ENCODE measurements at places on chromosomes 11 and 22. TPM values are rescaled to one million over a fixed set of nuclear protein-coding genes. Genes with fewer than 3 reads are reported as not detected.

The ANO1 gene
- total RNA-seq, result not detected

DNA sequence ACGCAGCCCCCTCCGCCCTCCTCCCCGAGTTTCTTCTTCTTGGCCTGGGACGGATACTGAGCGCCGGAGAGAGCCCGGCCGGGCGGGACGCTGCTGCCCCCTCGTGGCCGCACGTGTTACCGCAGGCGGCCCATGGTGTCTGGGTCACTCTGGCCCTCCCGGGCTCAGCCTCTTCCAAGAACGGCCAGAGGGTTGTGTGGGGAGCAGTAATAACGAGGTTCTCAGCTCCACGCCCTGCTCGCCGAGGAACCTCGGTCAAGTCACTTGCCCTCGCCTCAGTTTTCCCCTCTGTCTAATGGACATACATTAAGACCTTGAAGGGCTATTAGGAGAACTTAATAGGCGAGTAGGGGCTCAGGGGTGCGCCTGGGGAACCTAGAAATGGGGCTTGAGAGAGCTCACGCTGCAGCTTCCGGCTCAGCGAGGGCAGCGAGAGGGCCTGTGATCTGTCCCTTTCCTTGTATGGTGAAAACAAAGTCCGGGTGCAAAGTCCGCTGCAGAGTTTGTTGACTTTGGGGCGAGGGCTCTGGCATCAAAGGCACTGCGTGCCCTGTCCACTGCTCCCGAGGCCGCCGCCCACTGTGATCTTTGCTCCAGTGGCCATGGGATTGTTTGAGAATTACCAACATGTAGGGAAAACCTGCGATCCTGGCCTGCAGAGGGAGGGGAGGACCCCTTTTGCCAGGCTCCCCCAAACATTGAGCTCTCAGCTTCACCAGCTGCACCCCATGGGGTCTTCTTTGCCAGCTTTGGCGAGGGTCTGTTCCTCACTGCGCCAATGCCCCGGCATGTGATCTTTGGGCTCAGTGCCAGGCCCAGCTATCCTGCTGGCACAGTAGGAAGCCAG, 14.4 kb upstream of the LRP5 start:
- no peak overlapping the region for H3K27ac ChIP-seq
- peak; percentile 93 for DNase-seq
- no peak overlapping the region for H3K4me3 ChIP-seq
- H3K4me1 ChIP-seq, result peaks cover 22% of the 10 kb centered on the region
- H3K27me3 ChIP-seq, result no peaks in the 10 kb centered on the region

The SOX6 gene
- total RNA-seq, result 13.4 TPM

The MN1 gene
- 145 TPM for total RNA-seq

DNA sequence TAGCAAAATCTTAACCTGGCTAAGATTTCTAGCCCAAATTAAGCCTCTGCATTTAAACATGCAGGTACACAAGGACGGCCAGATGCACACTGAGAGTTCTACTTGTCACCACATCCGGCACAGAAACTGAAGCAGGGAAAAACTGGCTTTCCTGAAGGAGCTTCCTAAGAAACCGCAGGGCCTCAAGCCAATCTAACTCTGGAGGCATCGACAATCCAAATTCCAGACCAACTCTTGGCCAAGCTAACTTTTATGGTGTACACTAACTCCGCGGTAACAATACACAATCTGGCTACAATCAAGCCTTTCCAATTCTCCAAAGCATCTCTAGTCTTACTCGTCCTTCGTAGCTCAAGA, 1.2 kb downstream of the MSANTD2 start:
- no peaks in the 10 kb centered on the region for H3K27me3 ChIP-seq
- DNase-seq, result no peak
- peaks cover 27% of the 10 kb centered on the region for H3K4me1 ChIP-seq
- H3K4me3 ChIP-seq, result peak overlapping the region; percentile 87
- H3K36me3 ChIP-seq, result no peaks in the 10 kb centered on the region
- H3K27ac ChIP-seq, result peak overlapping the region; percentile 87

DNA sequence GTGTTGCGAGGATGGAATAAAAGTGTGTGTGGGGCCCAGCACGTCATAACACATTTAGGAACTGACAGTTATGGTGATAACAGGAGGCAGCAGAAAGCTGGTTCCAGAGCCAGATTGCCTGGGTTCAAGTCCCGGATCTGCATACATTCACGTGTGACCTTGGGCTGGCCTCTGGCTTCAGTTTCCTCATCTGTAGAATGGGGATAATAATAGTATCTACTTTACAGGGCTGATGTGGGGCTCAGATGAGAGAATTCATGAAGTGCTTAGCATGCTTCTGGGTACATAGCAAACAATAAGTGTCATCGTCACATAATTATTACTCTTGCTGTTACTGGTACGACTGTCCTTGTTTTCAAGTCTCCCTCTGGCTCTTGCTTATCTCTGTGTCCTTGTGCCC, 97.3 kb downstream of the KIAA1671 start:
- H3K36me3 ChIP-seq, result no peaks in the 10 kb centered on the region
- no peak for DNase-seq
- no peak overlapping the region for H3K27ac ChIP-seq
- H3K27me3 ChIP-seq, result peaks cover 3% of the 10 kb centered on the region

The NRXN2 gene
- 2.7 TPM for total RNA-seq

GRCh38 chr11:5229356-5229755, 2.5 kb upstream of the HBB start:
- no peak overlapping the region for H3K27ac ChIP-seq
- no peaks in the 10 kb centered on the region for H3K36me3 ChIP-seq
- DNase-seq, result no peak
- H3K4me1 ChIP-seq, result no peaks in the 10 kb centered on the region
- H3K27me3 ChIP-seq, result peaks cover 3% of the 10 kb centered on the region

The GVQW3 gene
- total RNA-seq, result 4.2 TPM

The THAP12 gene
- 36.8 TPM for total RNA-seq

All from osteocyte (in vitro differentiated cells).